Stimulated activated CD4-positive, alpha-beta T cell treated with anti-CD3 and anti-CD28 coated beads, Interleukin-12 subunit alpha, Interleukin-12 subunit beta, amount 100 ng/mL, for 4 hours (primary cell): ENCODE measurements at places on chromosomes 6 and 20.
A peak's percentile ranks its signal among the peaks of the same experiment; 100 is the strongest.

DNA sequence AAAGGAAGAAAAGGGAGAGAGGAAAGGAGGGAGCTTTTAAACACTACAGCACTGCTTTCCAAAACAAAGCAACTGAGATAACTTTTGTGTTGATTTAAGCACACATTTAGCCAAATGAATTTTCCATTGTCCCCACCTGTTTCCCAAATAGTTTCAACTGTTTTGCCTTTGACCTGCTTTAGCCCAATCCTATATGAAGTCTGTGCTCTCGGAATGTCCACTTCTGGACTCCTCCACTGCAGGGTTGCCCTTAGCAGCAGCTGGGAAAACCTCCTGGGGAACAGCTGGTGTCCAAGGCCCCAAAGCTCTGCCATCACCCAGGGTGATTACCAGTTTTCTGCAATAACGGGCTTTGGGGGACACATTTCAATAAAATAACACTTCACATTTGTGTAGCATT is 44.9 kb upstream of the PKHD1 start:
- no peak for DNase-seq

DNA sequence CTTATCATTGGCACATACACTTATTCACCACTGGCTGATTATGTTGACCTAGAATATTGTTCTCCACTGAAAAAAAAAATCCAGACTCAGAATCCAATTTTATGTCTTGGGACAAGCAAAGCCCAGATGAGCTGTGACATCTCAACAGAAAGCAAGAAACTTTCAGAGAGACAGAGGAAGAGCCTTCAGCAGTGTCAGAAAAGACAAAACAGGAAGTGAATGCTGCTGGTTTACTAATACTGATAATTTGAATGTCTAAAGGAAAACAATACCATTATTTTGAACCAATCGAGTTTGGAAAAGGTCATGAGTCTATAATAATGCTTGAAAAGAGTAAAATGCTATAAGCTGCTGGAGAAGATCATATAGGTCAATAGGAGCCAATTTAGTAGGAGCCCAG is 179.8 kb upstream of the RIMS1 start:
- DNase-seq, result no peak

DNA sequence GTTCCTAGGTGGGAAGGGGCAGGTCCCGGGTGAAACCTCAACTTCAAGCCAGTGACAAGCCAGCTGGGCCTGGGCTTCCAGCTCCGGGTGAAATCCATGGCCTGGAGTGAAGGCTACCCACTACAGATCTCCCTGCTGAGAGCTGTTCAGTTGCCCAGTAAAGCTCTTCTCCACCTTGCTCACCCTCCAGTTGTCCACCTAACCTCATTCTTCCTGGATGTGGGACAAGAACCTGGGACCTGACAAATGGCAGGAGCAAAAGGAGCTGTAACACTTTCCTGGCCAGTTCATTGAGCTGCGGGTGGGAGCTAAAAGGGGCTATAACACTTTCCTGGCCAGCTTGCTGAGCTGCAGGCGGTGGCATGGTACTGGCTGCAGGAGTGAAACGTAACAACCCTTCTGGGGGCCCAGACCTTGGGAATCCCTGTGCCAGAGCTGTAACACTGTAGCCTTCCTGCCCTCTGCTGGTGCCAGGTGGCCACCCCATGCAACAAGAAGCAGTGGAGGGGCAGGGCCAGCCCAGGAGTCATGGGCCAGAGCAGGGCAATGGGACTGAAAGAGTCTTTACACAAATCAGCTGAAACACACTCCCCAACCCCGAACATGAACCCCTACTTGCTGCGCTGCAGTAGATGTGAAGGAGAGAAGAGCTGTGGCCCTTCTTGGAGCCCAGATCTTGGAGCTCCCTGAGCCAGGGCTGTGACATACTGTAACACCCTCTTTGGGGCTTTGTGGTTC is 3.6 kb upstream of the HINT3 start:
- DNase-seq, result peak; percentile 4

DNA sequence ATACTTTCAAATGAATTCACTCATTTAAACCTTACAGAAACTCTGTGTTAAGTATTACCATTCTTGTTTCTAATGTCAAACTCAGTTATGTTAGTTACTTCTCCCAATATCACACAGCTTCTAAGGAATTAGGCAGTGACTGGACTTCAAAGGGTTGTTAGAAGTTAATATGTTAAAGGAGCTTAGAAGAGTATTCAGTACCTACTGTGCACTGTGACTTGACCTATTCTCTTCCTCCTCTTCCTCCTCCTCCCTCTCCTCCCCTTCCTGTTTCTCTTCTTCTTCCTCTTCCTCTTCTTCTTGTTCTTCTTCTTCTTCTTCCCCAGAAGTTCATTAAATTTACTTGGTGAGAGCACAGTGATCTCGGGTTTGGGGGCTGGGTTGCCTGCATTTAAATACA is 325.6 kb upstream of the SLC35B3 start:
- DNase-seq, result no peak

GRCh38 chr6:69069881-69070280 is 434.8 kb downstream of the ADGRB3 start:
- no peak for DNase-seq

DNA sequence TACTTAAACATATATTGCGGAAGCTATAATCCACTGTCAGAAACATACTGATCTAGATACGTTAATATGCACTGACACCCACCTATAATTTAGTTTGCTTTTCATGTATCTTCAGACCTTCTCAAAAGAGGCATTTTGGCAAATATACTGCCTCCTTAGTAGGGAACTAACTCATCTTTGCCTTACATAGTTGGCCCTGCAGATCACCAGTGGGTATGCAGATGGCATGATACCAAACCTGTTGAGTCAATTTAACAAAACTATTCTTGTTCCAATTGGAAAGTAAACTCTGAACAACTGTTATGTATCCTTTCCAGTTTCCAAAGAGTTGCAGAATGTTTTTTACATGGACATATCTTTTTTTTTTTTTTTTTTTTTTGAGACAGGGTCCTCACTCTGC is 35.6 kb upstream of the TBC1D20 start:
- DNase-seq, result no peak

GRCh38 chr6:144646093-144647056 is 361.2 kb downstream of the UTRN start:
- no peak for DNase-seq
